ENCODE measurements at places on chromosomes 7 and 10. TPM values are rescaled to one million over a fixed set of nuclear protein-coding genes. Genes with fewer than 3 reads are reported as not detected.

Gene SPAG6
- 0.67 TPM for total RNA-seq

Gene WASL
- 11.8 TPM for total RNA-seq

- no peak for DNase-seq
- no peaks in the 10 kb centered on the region for H3K4me1 ChIP-seq
- H3K36me3 ChIP-seq, result no peaks in the 10 kb centered on the region
- peaks cover 12% of the 10 kb centered on the region for H3K27me3 ChIP-seq
These were observed 220.2 kb upstream of the CELF2 start for GRCh38 chr10:10797513-10797912.

GRCh38 chr10:104650072-104650471 lies 9.0 kb downstream of the SORCS3 start:
- H3K27ac ChIP-seq, result no peak overlapping the region
- DNase-seq, result no peak
- no peak overlapping the region for H3K4me3 ChIP-seq
- no peaks in the 10 kb centered on the region for H3K36me3 ChIP-seq

Gene RINT1
- 22.0 TPM for total RNA-seq

DNA sequence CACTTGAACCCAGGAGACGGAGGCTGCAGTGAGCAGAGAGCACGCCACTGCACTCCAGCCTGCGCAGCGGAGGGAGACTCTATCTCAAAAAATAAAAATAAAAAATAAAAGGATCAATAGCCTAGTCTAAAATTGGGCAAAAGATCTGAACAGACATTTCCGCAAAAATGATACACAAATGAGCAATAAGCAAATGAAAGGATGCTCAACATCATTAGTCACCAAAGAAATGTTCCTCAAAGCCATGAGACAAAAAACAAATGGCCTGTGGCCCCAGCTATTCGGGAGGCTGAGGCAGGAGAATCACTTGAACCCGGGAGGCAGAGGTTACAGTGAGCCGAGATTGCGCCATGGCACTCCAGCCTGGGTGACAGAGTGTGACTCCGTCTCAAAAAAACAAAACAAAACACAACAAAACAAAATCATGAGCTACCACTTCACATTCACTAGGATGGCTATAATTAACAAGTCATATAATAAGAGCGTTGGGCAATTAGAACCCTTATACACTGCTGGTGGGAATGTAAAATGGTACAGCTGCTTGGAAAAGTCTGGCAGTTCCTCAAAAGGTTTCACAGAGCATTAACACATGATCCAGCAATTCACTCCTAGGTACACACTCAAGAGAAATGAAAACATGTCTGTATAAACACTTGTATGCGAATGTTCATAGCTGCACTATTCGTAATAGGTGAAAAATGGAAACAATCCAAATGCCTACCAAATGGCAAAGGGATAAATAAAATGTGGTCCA lies 3.1 kb downstream of the DAGLB start:
- no peak overlapping the region for H3K4me3 ChIP-seq
- H3K4me1 ChIP-seq, result peaks cover 33% of the 10 kb centered on the region
- peak overlapping the region; percentile 24 for H3K27ac ChIP-seq
- no peak for DNase-seq
- no peaks in the 10 kb centered on the region for H3K27me3 ChIP-seq

GRCh38 chr7:45971661-45972175 lies 50.6 kb upstream of the IGFBP3 start:
- H3K27me3 ChIP-seq, result peaks cover 2% of the 10 kb centered on the region
- no peak for DNase-seq
- no peak overlapping the region for H3K27ac ChIP-seq
- peaks cover 6% of the 10 kb centered on the region for H3K4me1 ChIP-seq
